ENCODE measurements at places on chromosomes 16 and 17. TPM values are rescaled to one million over a fixed set of nuclear protein-coding genes. Genes with fewer than 3 reads are reported as not detected.

DNA sequence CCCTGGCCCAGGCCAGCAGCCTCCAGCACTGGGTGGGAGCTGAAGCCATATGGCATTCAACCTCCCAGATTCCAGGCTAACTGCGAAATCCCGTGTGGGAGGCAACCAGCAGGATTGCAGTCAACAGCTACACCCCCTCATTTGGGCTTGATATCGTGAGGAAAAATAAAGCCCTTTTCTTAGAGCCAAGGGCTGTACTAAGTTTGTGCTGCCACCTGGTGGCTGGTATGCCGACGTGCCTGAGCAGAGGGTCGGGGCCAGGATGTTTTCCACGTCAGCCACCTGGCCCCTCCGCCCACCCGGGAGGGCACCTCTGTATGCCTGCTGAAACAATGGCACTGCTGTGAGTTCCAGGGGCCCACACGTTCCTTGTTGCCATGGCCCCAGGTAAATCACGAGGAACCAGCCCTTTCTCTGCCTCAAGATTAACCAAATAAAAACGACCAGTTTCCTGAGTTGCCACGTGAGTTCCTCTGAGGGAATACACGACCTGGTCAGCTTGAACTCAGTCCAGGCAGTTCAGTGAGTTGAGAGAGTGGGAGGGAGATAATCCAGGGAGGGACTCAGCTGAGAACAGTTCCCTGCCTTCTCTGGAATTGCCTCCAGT, 9.0 kb downstream of the TMEM98 start:
- peak; percentile 54 for DNase-seq

GRCh38 chr16:83990492-83990891, 22.4 kb downstream of the NECAB2 start:
- DNase-seq = no peak

- no peak for DNase-seq
Measured at GRCh38 chr17:15510361-15510760, 42.9 kb upstream of the CDRT4 start.

GRCh38 chr16:75333721-75334163, 82.3 kb upstream of the BCAR1 start:
- no peak for DNase-seq

- DNase-seq = no peak
Measured at GRCh38 chr17:37744961-37745800, at the start of gene HNF1B. Gene HNF1B (minus strand): TSS chr17:37745059. CDS start chr17:37744884, 175 bp downstream.

DNA sequence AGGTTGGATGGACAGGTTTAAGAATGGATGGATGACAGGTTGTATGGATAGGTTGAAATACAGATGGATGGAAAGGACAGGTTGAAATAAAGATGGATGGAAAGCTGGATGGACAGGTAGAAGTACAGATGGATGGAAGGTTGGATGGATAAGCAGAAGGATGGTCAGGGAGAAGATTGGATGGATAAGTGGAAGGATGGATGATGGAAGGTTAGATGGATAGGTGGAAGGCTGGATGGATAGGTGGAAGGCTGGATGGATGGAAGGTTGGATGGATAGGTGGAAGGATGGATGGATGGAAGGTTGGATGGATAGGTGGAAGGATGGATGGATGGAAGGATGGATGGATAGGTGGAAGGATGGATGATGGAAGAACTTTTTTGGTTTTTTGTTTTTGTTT, 905 bp upstream of the SDR42E2 start:
- DNase-seq = no peak

- DNase-seq = no peak
Measured at GRCh38 chr17:74555427-74555940, 9.6 kb upstream of the CD300C start.

- DNase-seq = peak; percentile 23
Measured at GRCh38 chr16:68446681-68447652, 1.3 kb downstream of the SMPD3 start.

DNA sequence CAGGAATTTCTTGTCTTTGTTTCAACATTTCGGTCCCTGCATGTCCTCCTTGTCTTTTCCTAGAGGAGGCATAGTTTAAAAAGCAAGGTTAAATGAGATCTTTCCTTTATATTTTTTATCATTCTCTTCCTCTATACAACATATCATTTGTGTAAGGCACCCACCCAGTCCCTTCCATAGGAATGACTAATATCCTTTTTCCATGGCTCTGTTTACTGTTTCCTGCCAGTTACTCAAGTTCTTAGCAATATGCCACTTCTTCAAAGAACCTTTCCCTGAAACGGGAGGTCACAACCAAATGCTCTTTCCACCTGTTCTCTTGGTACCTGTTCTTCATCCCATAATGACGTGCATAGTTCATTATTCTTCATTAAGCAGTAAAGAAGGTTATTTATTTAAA, 1237.1 kb upstream of the GOT2 start:
- no peak for DNase-seq

- DNase-seq = no peak
Measured at GRCh38 chr16:3012246-3012645, 477 bp upstream of the CLDN9 start.

DNA sequence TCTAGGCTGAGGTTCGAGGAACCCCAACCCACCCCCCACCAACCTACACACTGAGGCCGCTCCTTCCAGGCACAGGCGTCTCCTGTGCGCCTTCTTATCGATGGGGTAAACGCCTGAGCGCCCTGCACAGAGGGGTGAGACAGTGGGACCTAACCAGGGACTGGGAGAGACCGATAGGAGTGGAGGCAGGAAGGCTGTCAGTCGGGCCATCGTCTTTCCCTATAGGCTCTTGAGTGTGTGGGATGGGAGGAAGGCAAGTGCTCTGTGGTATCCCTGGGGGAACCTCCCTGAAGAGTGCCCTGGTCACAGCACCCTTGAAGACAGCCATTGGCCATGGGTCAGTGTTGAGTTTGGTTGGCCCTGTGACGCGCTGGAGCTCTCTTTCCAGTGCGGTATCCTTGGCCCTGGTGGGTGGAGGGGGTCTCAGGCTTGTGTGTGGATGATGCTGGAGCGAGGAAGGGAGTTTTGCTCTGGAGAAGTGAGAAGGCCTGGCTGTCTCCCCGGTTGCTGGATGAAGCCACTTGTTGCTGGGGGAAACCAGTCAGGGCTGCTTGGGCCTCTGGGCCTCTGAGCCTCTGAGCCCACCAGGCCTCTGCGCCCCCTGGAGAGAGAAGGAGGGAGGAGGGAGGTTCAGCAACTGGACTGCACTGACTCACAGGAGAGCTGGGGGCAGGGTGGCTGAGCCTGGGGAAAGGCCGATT, 1.7 kb downstream of the GPRC5C start:
- no peak for DNase-seq

Gene OTOA
- 0.16 TPM for polyA plus RNA-seq

Gene CCL8
- 0.79 TPM for polyA plus RNA-seq

Gene UTP4
- polyA plus RNA-seq = 16.2 TPM

- DNase-seq = no peak
Measured at GRCh38 chr17:73976676-73977521, 226.6 kb upstream of the RPL38 start.

DNA sequence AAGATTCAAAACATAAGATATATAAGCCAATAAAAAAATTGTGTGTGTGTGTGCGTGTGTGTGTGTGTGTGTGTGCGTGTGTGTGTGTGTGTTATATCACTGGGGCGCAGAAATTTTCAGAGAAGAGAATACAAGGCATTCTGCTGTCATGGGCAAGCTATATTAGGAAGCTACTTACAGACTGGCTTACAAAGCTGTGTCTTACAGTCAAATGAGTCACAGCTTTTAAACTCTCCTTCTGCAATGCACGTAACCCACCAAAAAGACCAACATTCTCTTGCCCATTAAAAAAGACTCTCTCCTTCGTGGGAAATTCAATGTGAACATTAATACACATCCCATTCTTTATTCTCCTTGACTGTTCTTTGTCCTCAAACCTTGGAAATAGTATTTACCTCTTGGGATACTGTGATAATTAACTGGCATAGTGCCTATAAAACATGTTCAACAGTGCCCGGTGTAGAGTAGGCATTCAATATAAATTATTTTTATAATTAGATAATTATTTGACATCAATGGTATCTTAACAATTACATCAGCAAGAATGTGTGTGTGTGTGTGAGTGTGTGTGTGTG, 860.4 kb upstream of the SOX9 start:
- no peak for DNase-seq

Gene MFSD6L
- not detected for polyA plus RNA-seq

Gene TBC1D3G
- 79.7 TPM for polyA plus RNA-seq

Gene MAPT
- 2.2 TPM for polyA plus RNA-seq

- no peak for DNase-seq
Measured at GRCh38 chr17:31838636-31839225, 20.3 kb downstream of the COPRS start.

GRCh38 chr17:16439303-16439791, 24.0 kb downstream of the TRPV2 start:
- DNase-seq = peak; percentile 69

DNA sequence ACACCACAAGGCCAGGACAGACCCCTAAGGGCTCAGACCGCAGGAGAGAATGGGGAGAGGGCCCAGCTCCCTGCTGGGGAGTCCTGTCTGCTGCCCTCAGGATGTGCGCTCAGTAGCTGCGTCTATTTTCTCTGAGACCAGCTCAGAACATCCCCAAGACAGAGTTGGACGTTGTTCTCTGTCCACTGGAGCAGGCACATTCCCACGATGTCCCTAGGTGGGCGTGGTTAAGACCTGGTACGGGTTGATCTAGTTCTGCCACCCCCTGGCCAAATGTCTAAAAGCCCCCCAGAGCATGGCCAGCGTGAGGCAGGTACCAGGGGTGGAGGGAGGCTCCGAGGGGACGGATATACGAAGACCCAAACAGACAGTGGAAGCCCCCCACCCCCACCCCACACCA, 842 bp upstream of the CALB2 start:
- DNase-seq = no peak

GRCh38 chr16:85167589-85168537, 55.6 kb upstream of the CIBAR2 start:
- no peak for DNase-seq

Gene CIBAR2
- 2.6 TPM for polyA plus RNA-seq

- DNase-seq = peak; percentile 84
Measured at GRCh38 chr17:40026816-40027613, 11.8 kb downstream of the CSF3 start.

- peak; percentile 10 for DNase-seq
Measured at GRCh38 chr17:29607557-29608195, 14.7 kb downstream of the ANKRD13B start.

Gene RBFOX1
- 0.53 TPM for polyA plus RNA-seq

Measured in adrenal gland (tissue), 19 donors.